ENCODE measurements at places on chromosomes 16 and 17. TPM values are rescaled to one million over a fixed set of nuclear protein-coding genes. Genes with fewer than 3 reads are reported as not detected.
A peak's percentile ranks its signal among the peaks of the same experiment; 100 is the strongest.

GRCh38 chr17:59219992-59220327 is 351 bp upstream of the GDPD1 start:
- DNase-seq, result no peak
- H3K4me3 ChIP-seq, result peak overlapping the region; percentile 73
- no peaks in the 10 kb centered on the region for H3K27me3 ChIP-seq
- H3K4me1 ChIP-seq, result no peaks in the 10 kb centered on the region

DNA sequence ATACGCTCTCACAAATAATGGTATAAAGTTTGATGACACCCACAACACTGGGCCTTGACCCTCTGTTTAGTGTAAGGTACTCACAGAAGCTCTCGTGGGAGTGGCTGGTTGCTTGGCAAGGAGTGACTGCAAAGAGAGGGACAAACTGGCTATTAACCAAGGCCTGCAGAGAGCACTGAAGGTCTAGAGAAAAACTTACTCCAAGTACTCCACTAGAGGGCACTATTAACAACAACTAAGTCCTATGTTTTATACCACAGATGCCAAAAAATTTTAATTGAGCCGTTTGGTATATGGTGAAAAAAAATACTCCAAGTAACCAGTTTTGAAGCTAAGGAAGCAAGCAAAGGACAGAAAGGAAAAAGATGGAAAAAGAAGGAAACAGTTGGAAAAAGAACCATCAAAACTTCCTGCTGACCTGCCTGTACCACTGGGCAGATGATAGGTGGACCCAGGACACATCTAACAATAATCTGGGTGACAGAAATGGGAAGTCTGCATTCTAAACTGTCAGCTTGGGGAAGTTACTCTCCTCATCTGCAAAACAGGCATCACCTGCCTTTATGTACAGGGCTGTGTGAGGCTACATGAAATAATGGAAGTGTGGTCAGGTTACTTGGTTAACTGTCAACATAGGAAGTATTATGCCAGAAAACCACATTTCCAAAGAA is 23.2 kb downstream of the DYNC1LI2 start:
- H3K27me3 ChIP-seq, result no peaks in the 10 kb centered on the region
- H3K36me3 ChIP-seq, result peaks cover 45% of the 10 kb centered on the region
- no peak overlapping the region for H3K27ac ChIP-seq
- DNase-seq, result peak; percentile 69
- no peaks in the 10 kb centered on the region for H3K4me1 ChIP-seq

- H3K4me3 ChIP-seq, result no peak overlapping the region
- no peaks in the 10 kb centered on the region for H3K36me3 ChIP-seq
- H3K4me1 ChIP-seq, result peaks cover 4% of the 10 kb centered on the region
- H3K27me3 ChIP-seq, result peaks cover 2% of the 10 kb centered on the region
- no peak overlapping the region for H3K27ac ChIP-seq
These were observed 527 bp upstream of the MGAT5B start for GRCh38 chr17:76867578-76868175.

ODAD4 gene
- total RNA-seq, result 6.0 TPM

SMIM5 gene
- total RNA-seq, result 8.0 TPM

DNA sequence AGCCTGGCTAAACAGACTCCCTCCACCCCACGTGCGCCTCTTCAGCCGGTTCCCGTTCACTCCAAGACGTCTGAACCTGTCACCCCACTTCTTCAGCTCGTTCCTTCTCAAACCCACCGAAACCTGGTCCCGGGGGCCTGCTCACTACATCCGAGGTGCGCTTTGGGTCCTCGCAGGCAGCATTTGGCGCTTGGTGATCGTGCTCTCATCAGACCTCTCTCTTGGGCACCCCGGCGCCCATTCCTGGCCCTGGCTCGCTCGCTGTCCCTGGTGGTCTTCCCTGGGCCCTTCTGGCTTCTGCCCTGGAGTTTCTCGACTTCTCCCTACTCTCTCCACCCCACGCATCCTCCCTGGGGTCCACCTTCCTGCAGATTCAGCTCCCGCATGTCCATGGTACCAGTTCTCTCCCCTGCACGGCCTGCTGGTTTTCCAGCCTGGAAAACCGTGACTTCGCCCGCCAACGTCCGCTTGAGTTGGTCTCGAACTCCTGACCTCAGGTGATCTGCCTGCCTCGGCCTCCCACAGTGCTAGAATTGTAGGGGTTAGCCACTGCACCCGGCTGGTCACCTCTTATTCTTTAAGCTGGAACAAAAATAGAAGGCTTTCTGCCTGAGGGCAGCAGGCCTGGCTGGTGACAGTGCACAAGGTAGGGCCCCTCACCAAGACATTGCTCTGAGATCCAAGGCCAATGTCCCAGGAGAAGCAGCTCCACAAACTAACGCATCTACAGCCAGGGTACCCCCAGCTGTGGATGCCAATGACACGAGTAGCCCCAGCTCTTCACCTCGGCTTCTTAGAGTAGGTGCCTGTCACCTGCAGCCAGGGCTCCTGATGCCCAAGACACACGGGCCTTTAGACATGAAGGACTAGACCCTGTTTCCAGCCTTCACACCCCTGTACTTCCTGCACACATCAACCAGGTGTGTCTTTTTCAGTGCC is 1.1 kb upstream of the MEAK7 start:
- peak overlapping the region; percentile 23 for H3K27ac ChIP-seq
- DNase-seq, result no peak
- H3K27me3 ChIP-seq, result no peaks in the 10 kb centered on the region
- H3K36me3 ChIP-seq, result no peaks in the 10 kb centered on the region

DNA sequence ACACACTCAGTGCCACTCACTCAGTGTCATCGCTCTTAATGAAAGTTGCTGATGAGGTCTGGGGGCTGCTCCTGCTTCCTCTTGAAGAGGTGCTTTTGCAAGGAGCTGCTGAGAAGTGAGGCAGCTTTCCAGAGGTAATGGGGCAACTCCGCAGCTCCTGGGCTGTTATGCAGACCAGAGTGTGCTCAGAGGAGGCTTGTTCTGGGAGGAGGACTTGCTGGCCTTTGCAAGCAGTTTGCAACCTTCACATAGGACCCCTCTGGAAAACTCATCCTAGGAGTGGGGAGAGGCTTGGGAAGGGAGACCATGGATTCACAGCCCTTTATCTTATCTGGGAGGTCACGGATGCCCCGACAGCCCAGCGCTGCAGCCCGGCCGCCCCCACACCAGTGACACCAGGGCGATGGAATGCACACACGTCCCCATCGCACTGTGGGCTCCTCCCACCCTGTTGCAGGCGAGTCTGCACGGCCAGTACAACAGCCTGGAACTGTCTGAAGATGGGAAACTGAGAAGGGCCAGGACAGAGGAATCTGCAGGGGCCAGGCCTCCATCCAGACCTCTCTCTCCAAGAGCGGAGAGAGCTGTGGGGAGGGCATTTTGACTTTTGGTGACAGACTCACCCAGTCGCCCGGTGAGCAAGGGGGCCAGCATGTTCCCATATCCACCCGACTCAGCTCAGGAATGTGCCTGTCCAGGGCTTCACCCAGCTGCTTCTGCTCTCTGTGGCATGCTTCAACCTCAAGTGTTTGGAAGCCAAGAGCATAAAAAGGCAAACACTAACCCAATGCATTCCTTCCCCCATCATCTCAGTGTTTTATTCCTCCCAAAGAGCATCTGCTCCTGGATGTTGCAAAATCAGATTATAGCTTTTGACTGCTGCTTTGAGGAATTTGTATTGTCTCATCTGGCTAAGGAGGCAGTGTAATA is 78.6 kb upstream of the ZNF469 start:
- H3K4me3 ChIP-seq, result no peak overlapping the region
- no peaks in the 10 kb centered on the region for H3K4me1 ChIP-seq
- peak; percentile 77 for DNase-seq
- H3K36me3 ChIP-seq, result no peaks in the 10 kb centered on the region
